Smooth muscle cell of trachea (primary cell): ENCODE measurements at places on chromosomes 11 and 22. TPM values are rescaled to one million over a fixed set of nuclear protein-coding genes. Genes with fewer than 3 reads are reported as not detected.

Gene SPA17
- 7.4 and 29.2 TPM in 2 replicates for total RNA-seq

Gene XPNPEP3
- 9.7 and 12.7 TPM in 2 replicates for total RNA-seq

Gene CALCB
- total RNA-seq: 0.15 TPM in 1 of 2 replicates, not detected in the other

Gene RBFOX2
- total RNA-seq: 218 and 231 TPM in 2 replicates

Gene MLC1
- under 0.01 TPM in 1 of 2 replicates, not detected in the other for total RNA-seq
